Panc1 (cell line): ENCODE measurements at places on chromosomes 16 and 17.

- no peak overlapping the region for H3K27ac ChIP-seq
- no peaks in the 10 kb centered on the region for H3K27me3 ChIP-seq
- H3K4me1 ChIP-seq = no peaks in the 10 kb centered on the region
- H3K36me3 ChIP-seq = no peaks in the 10 kb centered on the region
- no peak for DNase-seq
Measured at GRCh38 chr17:2061441-2061958, 6.6 kb downstream of the HIC1 start.

DNA sequence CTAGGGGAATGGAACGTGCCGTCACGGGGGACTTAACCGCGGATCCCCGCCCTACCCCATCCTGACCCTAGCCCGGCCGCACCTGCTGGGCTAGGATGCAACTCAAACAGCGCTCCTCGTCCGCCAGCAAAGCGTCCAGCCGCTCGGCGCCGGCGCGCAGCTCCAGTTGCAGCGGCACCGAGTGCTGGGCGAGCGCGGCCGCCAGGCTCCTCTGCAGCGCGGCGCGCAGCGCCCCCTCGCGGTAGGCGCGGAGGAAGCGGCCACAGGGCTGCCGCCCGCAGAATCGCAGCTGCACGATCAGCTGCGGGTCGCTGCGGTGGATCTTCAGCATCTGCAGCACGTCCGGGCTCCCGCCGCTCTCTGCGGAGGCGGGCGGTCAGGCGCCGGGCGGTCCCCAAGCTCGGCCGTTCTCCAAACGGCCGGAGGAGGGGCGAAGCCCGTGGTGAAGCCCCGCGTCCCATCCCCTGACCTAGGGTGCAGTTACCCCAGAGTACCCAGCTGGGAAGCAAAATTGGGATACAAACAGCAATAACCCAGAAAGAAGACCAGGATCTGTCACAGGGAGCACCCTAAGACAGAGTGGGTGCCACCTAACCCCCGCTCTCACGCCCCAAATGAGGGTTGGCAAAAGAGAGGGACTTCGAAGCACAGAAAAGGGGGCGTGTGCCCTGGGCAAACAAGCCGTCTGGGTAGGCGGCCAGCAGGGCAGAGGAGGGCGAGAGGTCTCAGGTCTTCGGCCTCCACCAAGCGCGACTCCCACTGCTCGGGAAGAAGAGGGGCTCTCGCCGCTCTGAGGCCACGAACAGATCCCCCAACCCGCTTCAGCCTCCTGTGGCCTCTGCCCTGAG lies 4.2 kb downstream of the TRADD start:
- DNase-seq = no peak
- H3K27me3 ChIP-seq = no peaks in the 10 kb centered on the region
- H3K36me3 ChIP-seq = no peaks in the 10 kb centered on the region

DNA sequence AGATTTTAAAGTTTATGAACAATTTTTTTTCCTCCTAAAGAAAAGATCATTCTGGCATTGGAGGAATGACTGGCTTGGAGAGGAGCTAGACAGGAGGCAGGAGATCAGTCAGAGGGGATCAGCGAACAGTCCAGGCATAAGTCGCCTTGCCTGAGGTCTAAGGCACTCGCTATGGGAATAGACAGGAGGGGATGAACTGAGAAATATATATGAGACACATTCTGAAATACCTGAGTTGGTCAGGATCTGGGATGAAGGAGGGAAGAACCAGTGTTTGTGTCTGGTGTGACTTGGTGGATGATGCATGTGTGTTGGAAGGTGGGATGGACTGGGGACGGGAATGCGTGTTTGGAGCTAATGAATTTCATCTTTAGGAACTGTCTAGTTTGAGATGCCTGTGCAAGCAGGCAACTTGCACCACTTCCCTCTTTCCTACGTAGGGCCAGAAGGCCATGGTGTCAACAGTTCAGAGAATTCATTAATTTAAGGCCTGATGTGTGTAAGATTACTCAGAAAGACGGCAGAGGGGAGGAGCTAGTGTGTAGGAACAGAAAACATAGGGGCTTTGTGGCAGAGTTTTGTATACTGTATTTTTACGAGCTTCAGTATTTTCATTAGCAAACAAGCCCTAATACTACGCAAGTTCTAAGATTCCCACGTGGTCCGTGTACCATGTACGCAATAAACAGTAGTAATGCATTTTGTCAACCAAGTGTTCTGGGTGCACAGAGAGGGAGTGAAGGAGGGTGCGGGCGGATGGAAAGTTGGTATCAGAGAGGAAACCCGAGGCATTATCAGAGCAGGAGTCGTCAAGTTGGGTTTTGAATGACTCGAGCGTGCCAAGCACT lies 825 bp downstream of the HEATR6 start:
- DNase-seq = no peak

- no peaks in the 10 kb centered on the region for H3K36me3 ChIP-seq
- no peak overlapping the region for H3K27ac ChIP-seq
- peaks cover 5% of the 10 kb centered on the region; the same call in 1 of the 2 replicates for H3K4me1 ChIP-seq
- H3K4me3 ChIP-seq = no peak overlapping the region
Measured at GRCh38 chr17:58189436-58190146, 2.9 kb upstream of the EPX start.

DNA sequence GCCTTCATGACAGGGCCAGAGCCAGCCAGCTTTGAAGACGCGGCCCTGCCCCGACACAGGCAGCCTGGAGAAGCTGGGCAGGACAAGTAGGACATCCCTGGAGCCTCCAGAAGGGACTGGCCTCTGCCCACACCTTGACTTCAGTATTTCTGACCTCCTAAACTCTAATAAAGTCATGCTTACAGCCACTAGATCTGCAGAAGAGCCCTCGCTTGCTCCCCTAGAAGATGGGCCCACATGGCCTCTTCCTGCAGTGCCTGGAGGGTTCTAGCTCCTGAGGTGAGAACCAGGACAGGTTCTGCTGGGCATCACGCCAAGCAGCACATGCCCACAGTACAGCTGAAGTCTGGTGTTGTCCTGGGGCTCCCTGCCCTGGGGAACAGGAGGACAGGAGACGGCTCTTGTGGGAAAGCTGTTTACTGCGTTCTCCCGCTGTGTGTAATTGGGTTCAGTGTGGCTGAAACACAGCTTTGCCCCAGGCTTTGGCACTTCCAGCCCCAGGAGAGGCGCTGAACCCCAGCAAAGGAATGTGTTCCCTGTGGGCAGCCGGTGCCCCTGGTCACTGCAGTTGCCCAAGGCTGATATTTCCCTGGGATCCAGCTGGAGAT lies 2.6 kb downstream of the APRT start:
- no peaks in the 10 kb centered on the region for H3K27me3 ChIP-seq
- H3K36me3 ChIP-seq = peaks cover 7% of the 10 kb centered on the region; the same call in 1 of the 2 replicates
- H3K4me1 ChIP-seq = peaks cover 21% of the 10 kb centered on the region
- H3K4me3 ChIP-seq = no peak overlapping the region
- peak overlapping the region; percentile 54; the same call in 1 of the 2 replicates for H3K27ac ChIP-seq

DNA sequence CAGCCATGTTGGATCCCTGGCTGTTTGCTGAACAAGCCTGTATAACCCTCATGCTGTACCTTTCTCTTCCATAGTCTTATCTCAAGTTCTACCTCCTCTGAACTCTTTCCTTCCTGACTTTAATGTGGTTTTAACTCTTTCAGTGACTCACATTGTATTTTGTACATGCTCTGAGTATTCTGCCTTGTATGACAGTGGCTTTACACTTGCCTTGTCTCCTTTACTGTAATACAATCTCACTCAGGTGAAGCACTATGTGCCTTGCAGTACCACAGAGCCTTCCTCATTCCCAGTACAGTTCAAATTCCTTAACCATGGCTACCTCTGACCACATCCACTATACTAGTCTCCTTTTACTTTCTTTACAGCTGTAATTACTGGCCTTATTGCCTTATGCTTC lies 14.1 kb downstream of the PSMD11 start:
- H3K27ac ChIP-seq = no peak overlapping the region
- H3K27me3 ChIP-seq = no peaks in the 10 kb centered on the region
- no peaks in the 10 kb centered on the region for H3K4me1 ChIP-seq
- H3K4me3 ChIP-seq = no peak overlapping the region

DNA sequence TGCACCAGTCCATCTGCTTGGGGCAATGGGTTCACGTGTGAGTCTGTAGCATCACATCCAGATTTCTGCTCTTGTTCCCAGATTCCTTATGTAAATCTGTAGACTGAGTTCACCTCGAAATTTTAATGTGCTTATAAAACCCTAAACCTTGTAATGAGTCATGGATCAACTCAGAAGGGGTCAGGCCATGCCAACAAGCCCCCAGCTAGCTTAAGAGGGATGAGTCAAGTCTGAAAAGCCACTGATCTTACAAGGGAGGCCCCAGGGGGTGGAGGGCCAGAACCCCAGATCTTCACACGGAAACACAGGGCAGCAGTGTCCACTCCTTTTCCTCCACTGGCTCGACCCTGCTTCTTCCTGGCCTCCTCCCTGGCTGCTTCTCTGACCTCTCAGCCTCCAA lies 399.1 kb upstream of the CDH5 start:
- DNase-seq = no peak
- no peaks in the 10 kb centered on the region for H3K4me1 ChIP-seq
- no peak overlapping the region for H3K4me3 ChIP-seq
- H3K27me3 ChIP-seq = no peaks in the 10 kb centered on the region
- H3K36me3 ChIP-seq = no peaks in the 10 kb centered on the region

GRCh38 chr16:50756473-50756872 lies 14.6 kb downstream of the CYLD start:
- H3K4me1 ChIP-seq = no peaks in the 10 kb centered on the region
- no peak overlapping the region for H3K27ac ChIP-seq
- H3K4me3 ChIP-seq = no peak overlapping the region

GRCh38 chr17:6994666-6995256 lies 1.1 kb upstream of the ALOX12 start:
- H3K27me3 ChIP-seq = no peaks in the 10 kb centered on the region
- H3K36me3 ChIP-seq = no peaks in the 10 kb centered on the region
- H3K4me3 ChIP-seq = no peak overlapping the region

- no peak overlapping the region for H3K27ac ChIP-seq
- H3K36me3 ChIP-seq = no peaks in the 10 kb centered on the region
- H3K4me3 ChIP-seq = no peak overlapping the region
- H3K4me1 ChIP-seq = peaks cover 10% of the 10 kb centered on the region
- DNase-seq = no peak
- H3K27me3 ChIP-seq = no peaks in the 10 kb centered on the region
Measured at GRCh38 chr16:22035153-22035552, 27.2 kb downstream of the MOSMO start.

DNA sequence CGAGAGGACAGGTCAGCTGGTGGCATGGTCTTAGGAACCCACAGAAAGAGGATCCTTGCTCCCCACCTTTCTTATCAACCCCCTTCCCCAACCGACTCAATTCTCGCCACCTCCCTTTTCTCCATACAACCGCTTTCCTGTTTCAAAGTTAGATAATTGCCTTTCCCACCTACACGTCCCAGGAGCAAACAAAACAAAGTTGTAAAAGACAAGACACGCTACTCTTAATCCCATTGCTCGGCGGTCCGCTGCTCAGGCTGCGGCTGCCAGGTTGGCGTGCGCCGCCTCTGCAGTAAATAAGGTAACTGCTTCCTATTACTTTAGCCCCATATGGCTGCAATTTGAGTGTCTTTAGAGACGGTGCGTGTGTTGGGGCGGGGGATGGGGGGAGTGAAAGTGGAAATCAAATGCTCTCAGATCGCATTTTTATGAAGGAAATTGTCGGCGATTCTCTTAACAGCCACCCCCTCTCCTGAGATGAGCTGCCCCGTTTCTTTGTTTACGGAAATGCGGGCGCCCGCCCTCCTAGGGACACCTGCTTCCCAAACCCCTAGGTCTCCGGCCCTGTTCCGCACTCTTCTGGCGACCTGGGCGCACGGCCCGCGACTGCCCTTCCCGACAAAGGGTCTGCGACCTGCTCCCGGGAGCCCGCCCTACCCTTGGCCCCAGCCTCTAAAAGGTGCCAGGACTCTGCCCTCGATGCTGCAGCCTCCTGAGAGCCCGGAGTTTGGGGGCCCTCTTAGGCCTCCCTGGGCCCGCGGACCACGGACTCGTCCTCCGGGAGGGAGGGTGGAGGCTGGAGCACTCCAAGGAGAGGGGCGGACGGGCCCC lies 3.7 kb upstream of the CBX8 start:
- H3K4me1 ChIP-seq = peaks cover 34% of the 10 kb centered on the region
- DNase-seq = no peak
- peaks cover 4% of the 10 kb centered on the region; the same call in 1 of the 2 replicates for H3K27me3 ChIP-seq
- H3K4me3 ChIP-seq = peak overlapping the region; percentile 43
- H3K27ac ChIP-seq = peak overlapping the region; percentile 72
- H3K36me3 ChIP-seq = peaks cover 3% of the 10 kb centered on the region; the same call in 1 of the 2 replicates

DNA sequence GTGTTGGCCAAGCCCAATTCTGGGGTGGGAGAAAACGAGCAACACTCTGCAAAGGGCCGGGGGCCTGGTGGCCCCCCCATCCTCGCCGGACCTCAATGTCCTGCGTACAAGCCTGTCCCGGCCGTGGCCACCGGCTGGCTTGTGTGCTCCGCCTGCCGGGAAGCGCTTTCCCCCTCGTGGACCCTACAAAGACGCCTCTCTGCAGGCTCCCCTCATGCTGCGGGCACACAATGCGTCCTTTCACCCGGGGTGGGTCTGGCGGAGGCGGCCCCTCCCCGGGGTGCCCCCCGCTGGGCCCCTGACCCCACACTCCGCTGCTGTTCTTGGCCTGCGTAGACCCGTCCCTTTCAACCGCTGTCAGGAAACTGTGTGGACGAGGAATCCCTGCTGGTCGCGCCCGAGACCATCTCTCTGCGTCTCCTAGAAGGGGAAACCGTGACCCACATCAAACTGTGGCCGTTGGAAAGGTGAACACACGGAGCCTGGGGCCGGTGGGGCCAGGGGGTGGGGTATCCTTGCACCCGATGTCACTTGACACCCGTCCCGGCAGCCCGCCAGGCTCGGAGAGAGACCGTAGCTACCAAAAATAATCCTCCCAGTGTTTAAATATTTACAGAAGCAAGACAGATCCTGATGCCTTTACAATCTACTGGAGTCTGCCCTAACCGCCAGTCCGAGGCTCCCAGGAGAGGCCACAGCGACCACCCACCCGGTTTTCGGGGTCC lies 43.6 kb downstream of the TBC1D16 start:
- DNase-seq = no peak
- H3K4me3 ChIP-seq = peak overlapping the region; percentile 63
- H3K4me1 ChIP-seq = peaks cover 68% of the 10 kb centered on the region

DNA sequence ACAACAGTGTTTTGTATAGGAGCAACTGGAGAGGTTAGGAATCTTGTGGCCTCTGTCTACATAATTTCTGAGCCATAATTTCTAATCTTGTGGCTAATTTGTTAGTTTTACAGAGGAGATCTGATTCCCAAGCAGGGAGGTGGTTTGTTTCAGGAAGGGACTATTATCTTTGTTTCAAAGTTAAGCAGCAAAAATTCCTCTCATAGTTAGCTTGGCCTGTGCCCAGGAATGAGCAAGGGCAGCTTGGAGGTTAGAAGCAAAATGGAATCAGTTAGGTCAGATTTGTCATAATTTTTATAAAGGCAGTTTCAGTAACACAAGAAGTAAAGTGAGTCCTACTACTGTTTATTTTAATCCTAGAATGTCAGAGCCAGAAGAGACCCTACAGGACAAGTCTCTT lies 2.0 kb upstream of the RDM1 start:
- H3K4me1 ChIP-seq = peaks cover 16% of the 10 kb centered on the region
- no peak overlapping the region for H3K27ac ChIP-seq
- H3K4me3 ChIP-seq = no peak overlapping the region
- no peak for DNase-seq
- H3K36me3 ChIP-seq = no peaks in the 10 kb centered on the region; the same call in 1 of the 2 replicates
- no peaks in the 10 kb centered on the region for H3K27me3 ChIP-seq
